ENCODE measurements at places on chromosomes 12 and 14.

GRCh38 chr12:67937822-67938221 lies 51.4 kb upstream of the IFNG-AS1 start:
- no peak for DNase-seq

GRCh38 chr14:44379292-44379977 lies 127.6 kb downstream of the FSCB start:
- DNase-seq = no peak

DNA sequence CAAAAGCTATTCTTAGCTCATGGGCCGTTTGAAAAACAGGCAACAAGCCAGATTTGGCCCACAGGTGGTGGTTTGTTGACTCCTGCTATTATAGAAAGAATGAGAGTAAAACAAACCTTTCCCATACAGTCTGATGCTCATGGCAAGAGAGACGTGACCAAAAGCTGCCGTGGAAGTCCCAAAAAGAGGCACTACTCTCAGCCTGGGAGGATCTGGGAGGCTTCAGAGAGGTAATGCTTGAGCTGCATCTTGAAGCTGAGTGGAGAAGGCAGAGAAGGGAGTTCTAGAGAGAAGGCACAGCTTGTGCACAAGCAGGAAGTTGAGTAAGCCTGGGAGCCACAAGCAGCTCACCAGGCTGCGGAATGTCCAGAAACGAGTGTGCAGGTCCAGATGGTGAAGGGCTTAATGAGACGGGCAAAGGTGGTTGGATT lies 9.6 kb downstream of the PLXNC1 start:
- DNase-seq = no peak

DNA sequence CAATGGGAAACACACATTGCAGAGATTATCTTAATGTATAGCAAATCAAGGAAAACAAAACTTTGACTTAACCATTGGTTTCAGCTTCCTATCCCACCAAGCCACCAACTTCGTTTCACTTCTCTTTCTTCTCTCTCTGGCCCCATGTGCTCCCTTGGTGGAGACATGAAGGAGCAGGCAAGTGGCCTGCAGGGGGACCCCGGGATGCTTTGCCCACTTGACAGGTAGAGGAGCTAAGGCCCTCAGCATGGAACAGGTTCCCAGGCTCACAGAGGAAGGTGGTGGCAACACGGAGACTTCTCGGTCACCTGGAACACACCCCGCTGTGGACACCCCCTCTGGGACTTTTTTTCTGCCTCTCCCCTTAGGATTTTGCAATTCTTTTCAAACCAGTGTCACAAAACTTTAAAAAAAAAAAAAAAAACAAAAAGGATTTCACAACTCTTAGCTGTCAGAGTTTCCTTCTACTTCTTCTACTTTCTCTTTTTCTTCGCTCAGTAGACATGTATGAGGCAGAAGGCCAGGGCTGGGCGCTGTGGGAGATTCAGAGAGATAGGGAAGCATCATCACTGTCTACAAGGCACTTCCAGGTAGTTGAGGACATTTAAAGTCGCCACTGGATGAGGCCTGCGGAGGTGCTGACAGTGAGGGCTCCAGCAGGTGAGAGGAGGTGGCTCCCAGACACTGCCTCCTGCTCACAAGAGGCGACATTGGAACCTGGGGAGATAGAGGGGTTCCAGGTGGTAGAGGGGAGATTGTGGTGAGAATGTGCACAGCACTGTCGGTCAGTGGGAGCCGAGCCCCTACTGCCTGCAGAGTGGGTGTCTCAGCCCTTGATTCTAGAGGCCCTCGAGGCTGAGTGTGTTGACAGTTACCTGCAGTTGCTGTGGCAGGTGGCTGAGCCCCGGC lies 119.6 kb downstream of the GCH1 start:
- DNase-seq = no peak

GRCh38 chr14:68569970-68570409 lies 222.9 kb downstream of the ZFP36L1 start:
- no peak for DNase-seq

DNA sequence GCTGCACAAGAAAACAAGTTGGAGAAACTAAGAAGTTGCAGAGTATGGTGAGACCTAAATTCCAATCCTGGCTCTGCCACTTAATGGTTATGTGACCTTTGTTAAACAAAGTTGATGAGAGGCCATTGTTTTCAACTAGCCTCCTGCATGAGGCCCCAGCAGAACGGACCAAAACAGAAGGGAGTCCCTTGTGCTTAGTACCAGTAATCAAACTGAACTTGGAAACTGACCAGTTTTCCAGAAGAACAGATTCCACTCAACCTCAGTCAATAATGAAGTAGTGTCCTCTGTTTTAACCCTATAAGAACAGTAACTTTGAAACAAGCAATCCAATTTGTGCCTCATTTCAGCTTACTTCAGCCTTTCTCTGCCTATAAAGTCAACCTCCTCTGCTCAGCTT lies 69.9 kb downstream of the C12orf56 start:
- no peak for DNase-seq

GRCh38 chr12:75831402-75831801 lies 200.2 kb downstream of the PHLDA1 start:
- DNase-seq = no peak

- DNase-seq = no peak
These were observed 232.1 kb downstream of the FOXN3 start for GRCh38 chr14:89184952-89185351.

GRCh38 chr12:81726634-81727033 lies 32.5 kb downstream of the PPFIA2 start:
- DNase-seq = no peak

DNA sequence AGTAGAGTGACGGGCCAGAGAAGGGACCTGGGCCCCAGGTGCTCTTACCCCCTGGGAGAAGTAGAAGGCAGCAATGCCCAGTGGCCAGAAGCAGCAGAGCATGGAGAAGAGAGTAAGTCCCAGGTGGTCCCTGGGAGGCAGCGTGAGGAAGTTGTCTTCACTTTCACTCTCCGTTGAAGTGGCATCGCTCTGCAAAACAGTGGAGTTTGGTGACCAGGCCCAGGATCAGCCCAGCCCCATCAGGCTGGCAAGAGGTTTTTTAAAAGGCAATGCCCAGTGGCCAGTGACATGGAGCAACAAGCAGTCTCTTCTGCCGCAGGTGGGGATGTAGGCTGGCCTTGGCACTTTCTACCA lies 18.2 kb downstream of the SYNDIG1L start:
- DNase-seq = no peak
